ENCODE measurements at places on chromosomes 2 and 18.

GRCh38 chr2:172215172-172215935 is 112.7 kb upstream of the DLX2 start:
- no peak for DNase-seq

DNA sequence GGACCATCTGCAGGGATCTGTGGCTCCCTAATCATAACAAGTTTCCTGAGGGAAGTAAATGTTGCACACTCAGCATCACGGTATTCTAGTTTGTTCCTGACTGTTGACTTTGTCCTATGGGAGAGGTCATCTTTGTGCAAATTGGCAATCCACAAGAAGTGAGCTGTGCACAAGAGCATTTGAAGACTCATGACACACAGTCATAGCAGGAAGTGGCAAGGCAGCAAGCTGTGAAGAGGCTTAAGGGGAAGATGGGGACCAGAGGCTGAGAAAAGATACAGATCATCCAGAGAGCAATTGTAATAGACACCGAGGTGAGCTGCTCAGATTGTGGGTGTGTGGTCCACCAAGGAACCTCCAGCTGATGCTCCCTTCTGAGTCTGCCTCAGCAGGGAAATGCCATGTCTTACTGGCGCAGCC is 2.7 kb downstream of the TNP1 start:
- DNase-seq = no peak

GRCh38 chr2:88355486-88355885 is 97.0 kb downstream of the FOXI3 start:
- peak; percentile 26 for DNase-seq

GRCh38 chr2:99184811-99185210 is 3.8 kb downstream of the MRPL30 start:
- no peak for DNase-seq

DNA sequence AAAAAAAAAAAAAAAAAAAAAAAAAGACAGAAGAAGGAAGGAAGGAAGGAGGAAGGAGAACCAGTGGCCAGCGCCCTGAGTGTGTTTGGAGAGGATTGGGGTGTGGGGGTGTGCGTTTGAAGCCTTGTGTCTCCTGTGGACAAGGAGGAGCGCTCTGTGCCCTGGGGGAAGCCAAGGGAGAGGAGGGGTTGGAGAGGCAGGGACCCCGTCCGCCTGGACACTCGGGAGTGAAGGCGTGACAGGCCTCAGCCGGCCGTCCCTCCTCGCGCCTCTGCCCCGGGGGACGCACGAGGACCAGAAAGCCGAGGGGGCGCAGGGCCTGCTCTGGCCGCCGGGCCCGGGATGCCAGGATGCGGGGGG is 44.9 kb downstream of the SERTAD2 start:
- DNase-seq = peak; percentile 68

GRCh38 chr2:155733091-155733853 is 599.2 kb downstream of the NR4A2 start:
- peak; percentile 91 for DNase-seq

- DNase-seq = no peak
Observed at GRCh38 chr2:147033044-147033443, 811.8 kb upstream of the ACVR2A start.

DNA sequence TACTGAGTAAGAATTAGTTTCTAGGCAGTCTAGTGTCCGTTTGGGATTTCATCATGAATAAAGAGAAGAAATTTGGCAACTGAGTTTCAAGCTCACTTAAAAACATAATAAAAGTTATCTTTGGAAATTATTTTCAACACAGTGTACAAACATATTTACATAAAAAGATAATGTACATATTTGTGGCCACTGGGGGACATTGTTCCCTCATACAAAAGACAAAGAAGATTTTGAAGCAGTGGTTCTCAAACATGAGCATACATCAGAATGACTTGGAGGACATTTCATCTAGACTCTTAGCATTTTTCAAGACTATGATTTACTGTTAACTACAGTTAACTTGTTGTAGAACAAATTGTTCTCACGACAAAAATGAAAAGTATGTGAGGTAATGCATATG is 15.7 kb upstream of the TTC21B start:
- DNase-seq = no peak

- DNase-seq = peak; percentile 68
Observed at GRCh38 chr2:220104871-220105351, 477.5 kb downstream of the SLC4A3 start.

DNA sequence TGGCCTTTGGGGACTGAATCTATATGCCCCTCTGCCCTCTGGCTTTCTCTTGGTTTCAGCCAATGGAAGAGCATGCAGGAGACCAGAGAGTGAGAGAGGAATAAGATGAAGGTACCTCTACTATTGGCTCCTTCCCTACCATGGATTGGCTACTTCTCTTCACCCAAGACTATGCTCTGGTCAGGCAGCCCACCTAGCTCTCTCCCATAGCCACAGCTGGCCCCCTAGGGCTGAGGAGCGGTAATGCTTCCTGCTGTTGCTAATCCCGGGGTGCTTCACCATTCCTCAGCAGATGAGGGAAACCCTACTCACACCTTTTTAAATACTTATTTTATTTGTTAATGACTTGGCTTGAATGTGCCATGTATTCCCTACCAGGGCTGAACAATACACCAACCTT is 142.4 kb downstream of the MREG start:
- DNase-seq = no peak

DNA sequence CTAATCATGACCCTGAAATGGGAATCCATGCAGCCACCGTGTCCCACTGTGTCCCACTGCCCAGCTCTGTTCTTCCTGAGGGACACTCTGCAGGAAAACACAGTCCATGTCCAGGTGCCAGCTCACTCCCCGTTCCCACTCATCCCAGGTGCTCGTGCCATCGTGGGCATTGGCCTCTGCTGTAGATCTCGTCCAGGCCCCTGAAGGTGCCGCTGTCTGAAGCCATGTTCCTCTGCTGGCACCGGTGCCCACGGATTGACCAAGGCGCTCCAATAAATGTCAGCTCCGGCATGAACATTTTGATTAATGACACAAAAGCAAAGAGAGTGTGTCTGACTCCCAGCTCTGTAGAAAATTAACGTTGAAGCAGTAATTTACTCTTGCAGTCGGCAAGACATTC is 280.1 kb upstream of the SALL3 start:
- no peak for DNase-seq

DNA sequence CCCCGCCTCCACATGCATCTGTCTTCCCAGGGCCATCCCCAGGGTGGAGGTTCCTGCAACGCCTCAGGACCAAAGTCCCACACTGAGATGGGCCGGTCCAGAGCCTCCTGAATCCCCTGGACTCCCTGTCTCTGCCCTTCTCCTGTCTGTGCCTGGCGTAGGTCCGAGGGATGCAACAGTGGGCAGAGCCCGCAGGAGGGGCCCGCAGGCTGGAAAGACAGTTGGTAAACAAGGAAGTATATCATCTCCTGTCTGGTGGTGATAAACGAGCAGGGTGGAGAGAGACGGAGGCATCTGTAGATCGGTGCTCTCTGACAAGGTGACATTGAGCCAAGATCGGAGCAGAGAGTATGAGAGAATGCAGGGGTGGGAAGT is 72.6 kb upstream of the RAB6C start:
- DNase-seq = no peak

- DNase-seq = no peak
Observed at GRCh38 chr2:27134781-27135477, 493 bp upstream of the PREB start.

- peak; percentile 48 for DNase-seq
Observed at GRCh38 chr2:42238644-42239288, 69.6 kb downstream of the EML4 start.

- peak; percentile 77 for DNase-seq
Observed at GRCh38 chr2:199485732-199486335, 28.1 kb upstream of the SATB2 start.

- no peak for DNase-seq
Observed at GRCh38 chr2:46875226-46875899, 40.2 kb downstream of the MCFD2 start.

DNA sequence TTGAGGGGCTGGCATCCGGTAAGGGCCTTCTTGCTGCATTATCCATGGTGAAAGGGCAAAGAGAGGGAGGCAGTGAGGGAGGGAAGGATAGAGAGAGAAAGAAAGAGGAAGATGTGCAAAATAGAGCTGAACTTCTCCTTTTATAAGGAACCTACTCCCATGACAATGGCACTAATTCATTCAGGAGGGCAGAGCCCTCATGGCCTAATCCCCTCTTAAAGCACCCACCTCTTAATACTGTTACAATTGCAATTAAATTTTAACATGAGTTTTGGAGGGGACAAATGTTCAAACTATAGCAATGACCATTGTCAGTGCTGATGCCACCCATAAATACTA is 60.2 kb downstream of the CXCR4 start:
- no peak for DNase-seq

- DNase-seq = peak; percentile 34
Observed at GRCh38 chr2:225598897-225599296, 199.4 kb downstream of the NYAP2 start.

- DNase-seq = no peak
Observed at GRCh38 chr2:191508738-191509137, 169.2 kb upstream of the NABP1 start.

DNA sequence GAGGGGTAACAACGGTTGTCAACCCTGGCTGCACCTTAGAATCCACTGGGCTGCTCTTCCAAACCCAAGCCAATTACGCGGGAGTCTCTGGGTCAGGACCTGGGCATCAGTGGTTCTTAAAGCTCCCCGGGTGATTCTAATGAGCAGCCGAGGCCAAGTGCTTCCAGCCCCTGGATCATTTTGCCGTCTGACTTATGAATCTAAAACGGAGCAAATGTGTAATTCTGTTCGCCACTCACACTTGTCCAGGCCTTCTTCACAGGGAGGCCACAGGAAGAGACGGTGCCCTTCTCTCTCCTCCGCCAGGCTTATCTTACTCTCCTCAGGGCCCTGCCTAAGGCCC is 78.5 kb downstream of the MCFD2 start:
- no peak for DNase-seq

DNA sequence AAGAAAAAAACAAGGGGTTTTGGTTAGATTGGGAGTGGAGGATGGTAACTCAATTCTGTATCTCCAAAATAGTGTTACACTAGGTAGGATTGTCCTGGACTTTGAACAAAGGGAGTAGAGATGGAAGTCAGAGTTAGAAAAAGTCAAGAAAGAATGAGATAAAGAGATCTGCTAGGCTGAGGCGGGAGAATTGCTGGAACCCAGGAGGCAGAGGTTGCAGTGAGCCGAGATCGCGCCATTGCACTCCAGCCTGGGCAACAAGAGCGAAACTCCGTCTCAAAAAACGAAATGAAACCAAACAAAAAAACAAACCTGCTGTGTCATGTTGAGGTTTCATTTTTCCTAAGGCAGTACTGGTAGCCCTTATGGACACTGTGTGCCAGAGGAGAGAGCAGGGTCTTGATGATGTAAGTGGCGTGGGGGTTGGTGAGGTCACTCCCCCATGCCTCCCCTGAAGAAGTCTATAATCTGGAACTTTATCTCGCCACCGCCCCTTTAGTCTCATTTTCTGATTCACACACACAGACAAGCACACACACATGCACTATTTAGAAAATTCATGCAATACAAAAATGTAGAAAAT is 10.5 kb downstream of the DRC1 start:
- no peak for DNase-seq

GRCh38 chr18:22179174-22179573 is 9.8 kb downstream of the GATA6 start:
- peak; percentile 42 for DNase-seq

GRCh38 chr2:177545143-177545542 is 152.6 kb downstream of the AGPS start:
- no peak for DNase-seq

GRCh38 chr2:239277401-239278085 is 123.3 kb downstream of the HDAC4 start:
- DNase-seq = no peak

DNA sequence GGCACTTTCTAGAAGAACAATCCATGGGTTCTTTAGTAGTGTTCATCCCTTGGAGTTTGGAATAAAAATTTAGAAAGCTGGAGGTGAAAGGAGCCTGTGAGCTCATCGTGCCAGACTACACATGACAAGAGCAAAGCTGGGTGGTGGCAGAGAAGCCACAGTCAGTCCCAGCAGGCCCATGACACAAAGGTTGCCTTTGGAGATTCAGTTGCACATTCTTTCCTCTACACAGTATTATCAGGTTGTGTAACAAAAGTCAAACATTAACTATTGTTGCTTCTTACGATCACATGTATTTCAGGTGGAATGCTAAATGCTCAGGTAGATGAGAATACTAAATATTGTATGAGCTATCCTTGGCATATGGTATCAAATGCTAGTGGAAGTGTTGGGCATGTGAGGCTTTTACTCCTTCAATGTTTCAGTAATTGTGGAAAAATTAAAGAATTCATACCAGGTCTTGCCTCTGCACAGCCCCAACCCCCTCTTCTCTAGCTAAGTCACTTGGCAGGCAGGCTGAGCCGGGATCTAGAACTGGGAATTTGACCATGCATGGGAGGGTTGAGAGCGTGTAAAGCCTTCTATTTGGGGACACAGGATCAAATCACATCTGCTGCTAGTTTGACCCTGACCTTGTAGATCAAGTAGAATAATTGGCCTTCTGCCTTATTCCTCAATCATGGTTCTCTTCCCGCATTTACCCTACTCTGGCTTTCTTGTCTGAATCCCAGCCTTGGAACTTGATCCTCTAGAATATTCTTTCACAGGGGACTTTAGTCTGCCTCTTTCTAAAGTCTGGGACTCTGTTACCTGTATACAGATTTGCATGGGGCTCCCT is 230.9 kb downstream of the GCA start:
- DNase-seq = no peak

- DNase-seq = peak; percentile 14
Observed at GRCh38 chr2:20471148-20471547, 24.3 kb downstream of the RHOB start.

GRCh38 chr2:18062892-18063291 is 184.4 kb downstream of the KCNS3 start:
- DNase-seq = no peak

- peak; percentile 46 for DNase-seq
Observed at GRCh38 chr18:3179430-3180089, 40.2 kb downstream of the MYOM1 start.

GRCh38 chr2:122883849-122884248 is 1128.4 kb downstream of the TSN start:
- DNase-seq = no peak

- peak; percentile 46 for DNase-seq
Observed at GRCh38 chr2:69830045-69830905, 815 bp downstream of the GMCL1 start.
